T-helper 9 cell (primary cell): ENCODE measurements at places on chromosomes 7 and 10.

GRCh38 chr10:59991661-59992060 is 85.3 kb upstream of the CCDC6 start:
- DNase-seq: no peak

DNA sequence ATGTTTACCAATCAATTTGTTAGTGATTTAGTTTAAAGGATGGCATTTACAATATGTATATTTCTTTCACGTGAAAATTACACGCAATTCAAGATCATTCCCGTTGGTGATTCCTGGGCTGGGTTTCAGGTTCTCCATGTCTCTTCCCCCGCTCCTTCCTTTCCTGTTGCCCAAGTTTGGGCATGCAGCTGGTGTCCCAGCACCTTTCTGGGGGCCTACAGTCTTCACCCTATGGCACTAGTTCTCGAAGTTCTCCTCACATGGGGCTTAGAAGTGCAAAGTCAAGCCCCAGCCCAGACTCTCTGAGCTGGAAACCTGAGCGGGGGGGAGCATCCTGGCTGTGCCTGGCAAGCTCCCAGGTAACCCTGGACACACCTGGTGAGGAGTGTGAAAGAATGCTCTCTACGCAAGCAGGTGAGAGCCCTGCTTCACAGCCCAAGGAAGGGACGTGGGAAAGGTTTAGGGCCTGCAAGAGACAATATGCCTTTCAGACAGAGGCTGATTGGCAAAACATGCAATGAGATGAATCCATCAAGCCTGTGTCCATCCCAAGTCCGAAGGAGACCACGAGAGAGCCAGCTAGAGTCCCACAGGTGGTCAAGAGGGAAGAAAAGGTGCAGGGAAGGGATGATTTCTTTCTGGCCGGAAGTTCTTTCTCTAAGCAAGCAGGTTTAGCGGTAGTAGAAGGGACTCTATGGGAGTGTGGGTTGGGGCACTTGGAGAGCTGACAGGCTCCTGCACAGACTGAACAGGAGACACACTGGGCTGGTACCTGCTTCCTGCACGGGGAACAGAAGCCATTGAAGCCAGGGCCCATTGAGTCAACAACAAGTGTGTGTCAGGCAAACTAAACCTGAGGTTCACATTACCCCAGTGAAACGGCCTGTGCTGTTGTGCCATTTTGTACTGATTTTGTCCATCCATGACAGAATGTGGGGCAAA is 131.1 kb downstream of the ADARB2 start:
- no peak for DNase-seq

- no peak for DNase-seq
Observed at GRCh38 chr10:129328546-129328945, 138.5 kb upstream of the MGMT start.

GRCh38 chr10:81502677-81503359 is 372.2 kb upstream of the NRG3 start:
- no peak for DNase-seq

GRCh38 chr7:116212869-116213268 is 2.5 kb downstream of the TES start:
- DNase-seq: no peak

- DNase-seq: no peak
Observed at GRCh38 chr10:49615721-49616120, 1.9 kb downstream of the CHAT start.

DNA sequence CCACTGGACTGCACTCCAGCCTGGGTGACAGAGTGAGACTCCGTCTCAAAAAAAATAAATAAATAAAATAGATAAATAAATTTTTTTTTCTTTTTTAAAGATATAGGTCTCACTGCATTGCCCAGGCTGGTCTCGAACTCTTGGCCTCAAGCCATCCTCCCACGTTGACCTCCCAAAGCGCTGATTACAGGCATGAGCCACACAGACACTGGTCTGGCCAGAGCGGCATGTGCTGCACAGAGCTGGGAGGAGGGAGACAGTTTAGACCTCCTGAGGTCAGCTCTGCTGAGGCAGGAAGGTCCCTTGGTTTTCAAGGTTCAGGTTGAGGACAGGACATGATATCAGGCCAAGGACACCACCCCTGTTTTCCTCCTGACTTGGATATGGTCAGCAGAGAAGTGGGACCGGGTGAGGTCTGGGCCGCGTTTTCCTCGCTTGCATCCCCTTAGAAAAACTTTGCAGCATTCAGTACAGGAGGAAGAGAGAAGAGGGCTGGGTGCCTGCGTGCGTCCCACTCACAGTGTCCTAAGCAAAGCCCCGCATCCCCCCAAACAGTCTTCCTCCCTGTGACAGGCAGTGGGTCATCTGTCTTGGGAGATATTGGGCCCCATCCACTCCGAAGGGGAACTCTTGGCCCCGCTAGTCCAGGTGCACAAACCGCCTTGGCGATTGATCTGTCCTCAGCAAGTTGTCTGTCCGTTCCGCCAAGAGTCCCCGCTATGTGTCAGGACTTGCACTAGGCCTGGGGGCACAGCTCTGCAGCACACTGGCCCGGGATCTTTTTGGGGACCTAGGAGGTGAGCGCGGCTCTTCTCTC is 56.1 kb downstream of the ZNF727 start:
- DNase-seq: no peak

- DNase-seq: no peak
Observed at GRCh38 chr7:99096124-99096887, 47.6 kb downstream of the SMURF1 start.

GRCh38 chr7:29243910-29244655 is 49.5 kb downstream of the CHN2 start:
- DNase-seq: no peak

- DNase-seq: no peak
Observed at GRCh38 chr7:2956526-2957368, 86.9 kb downstream of the CARD11 start.

GRCh38 chr7:6158424-6159096 is 113.9 kb downstream of the CYTH3 start:
- no peak for DNase-seq

DNA sequence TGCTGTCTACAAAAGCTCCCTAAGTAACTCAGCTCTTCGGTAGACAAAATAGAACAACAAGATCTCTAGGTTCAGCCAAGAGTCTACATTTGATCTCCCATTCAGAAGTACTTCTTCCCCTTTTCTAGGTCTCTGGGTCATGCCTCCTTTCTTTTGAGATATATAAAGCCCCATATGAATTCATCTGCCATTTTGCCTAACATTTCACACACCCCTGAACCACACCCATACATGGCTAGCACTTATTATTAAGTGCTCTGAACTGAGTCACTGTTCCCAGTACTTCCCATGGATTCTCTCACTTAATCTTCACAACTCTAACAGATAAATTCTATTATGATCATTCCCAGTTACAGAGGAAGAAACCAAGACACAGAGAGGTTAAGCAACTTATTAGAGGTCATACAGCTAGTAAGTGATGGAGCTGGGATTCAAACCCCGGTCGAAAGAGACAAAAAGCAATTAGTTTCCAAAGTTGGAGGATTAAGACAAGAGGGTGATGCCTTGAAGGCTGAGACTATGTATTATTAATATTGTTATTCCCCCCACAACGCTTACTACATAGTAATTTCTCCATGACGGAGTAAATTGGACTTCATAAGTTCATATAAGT is 17.3 kb downstream of the MYOF start:
- DNase-seq: no peak

GRCh38 chr10:92436611-92437010 is 137.3 kb downstream of the IDE start:
- no peak for DNase-seq

- no peak for DNase-seq
Observed at GRCh38 chr7:50312250-50313162, 8.0 kb downstream of the IKZF1 start.

GRCh38 chr7:44320141-44320540 is 5.3 kb downstream of the CAMK2B start:
- DNase-seq: no peak

DNA sequence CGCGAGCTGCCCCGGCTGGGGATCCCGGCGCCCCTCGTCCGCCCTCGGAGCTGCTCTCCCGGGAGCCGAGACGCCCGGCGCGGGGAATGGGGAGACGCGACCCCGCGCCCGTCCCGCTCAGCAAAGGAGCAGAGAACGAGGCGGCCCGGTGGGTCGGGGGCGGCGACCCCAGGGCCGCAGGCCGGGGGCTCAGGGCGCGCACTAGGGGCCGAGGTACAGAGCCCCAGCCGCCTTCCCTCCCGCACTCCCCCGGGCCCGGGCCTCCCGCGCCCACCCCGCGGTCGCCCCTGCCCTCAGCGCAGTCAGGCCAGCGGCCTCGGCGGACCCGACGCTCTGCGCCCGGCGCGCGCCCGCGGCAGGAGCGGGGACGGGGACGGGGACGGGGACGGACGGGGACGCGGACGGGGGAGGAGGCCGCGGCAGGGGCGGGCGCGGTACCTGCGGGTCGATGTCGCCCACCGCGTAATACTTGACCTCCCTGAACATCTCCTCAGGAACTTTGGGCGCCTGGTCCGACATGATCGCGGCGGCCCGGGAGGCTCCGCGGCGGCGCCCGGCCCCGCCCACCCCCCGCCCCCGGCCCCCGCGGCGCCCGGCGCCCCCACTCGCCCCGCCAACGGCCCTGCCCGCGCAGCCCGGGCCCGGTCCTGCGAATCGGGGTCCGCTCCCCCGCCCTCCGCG is 373 bp downstream of the PAXIP1 start:
- no peak for DNase-seq

DNA sequence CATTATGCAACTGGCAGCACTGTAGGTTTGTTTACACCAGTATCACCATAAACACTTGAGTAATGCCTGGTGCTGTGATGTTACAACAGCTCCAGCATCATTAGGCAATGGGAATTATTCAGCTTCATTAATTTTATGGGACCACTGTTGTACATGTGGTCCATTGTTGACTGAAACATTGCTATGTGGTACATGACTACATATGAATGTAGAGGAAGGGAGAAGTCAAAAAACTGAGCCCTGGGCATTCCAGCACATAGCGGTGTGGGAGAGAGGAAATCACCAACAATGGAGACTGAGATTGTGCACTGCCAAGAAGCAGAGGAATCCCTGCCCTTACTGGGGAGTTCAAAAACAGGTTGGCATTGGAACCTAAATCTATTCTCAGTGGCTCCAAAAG is 89.0 kb downstream of the TRIM24 start:
- no peak for DNase-seq

DNA sequence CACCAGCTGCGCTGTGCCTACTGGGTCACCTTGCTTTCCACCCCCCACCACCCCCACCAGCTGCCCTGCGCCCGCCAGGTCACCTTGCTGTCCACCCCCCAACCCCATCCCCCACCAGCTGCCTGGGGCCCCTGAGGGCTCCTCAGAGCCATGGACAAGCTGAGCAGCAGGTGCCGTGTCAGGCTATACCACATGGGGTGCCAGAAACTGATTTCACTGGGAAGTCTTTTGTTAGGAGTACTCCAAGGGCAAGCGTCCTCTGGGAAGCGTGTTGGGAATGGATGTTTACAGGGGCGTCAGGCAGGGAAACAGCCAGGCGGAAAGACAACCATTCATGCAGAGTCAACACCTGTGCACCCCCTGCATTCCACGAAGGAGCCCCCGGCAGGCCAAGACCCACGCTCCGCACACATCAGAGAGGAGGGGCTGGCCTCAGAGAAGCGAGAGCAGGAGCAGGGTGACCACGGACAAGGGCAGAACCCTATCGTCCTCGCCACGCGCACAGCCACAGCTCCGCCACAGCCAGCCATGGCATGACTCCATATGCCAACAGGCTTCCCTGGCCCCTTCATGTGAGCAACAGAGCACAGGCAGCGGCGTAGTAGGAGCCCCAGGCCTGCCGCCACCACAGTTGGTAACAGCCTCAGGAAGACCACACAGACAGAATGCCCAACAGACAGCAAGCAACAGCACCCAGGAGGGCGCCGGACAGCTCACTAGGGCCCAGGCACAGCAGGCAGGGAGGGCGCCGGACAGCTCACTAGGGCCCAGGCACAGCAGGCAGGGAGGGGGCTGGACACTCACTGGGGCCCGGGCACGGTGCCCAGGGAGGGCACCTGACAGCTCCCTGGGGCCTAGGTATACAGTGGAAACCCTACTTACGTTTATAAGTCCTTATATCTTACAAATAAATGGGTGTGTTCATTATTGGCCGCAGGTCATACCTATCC is 180.8 kb downstream of the MAD1L1 start:
- no peak for DNase-seq

DNA sequence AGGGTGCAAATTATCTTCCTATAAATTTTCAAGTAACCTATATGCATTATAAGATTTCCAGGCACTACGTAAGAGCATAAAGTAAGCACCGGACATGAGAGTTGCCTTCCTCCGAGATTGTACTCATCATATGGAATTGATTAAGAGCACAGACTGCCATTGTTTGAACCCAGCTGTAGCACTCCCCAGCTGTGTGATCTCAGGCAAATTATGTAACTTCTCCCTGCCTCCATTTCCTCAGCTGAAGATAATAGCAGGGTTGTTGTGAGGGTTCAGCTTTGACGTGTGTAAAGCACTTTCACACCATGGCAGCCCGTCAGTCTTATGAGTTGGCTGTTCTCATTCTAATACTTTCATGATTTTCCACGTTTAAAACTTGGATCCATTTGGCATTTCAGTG is 122.6 kb downstream of the ITIH5 start:
- DNase-seq: no peak

DNA sequence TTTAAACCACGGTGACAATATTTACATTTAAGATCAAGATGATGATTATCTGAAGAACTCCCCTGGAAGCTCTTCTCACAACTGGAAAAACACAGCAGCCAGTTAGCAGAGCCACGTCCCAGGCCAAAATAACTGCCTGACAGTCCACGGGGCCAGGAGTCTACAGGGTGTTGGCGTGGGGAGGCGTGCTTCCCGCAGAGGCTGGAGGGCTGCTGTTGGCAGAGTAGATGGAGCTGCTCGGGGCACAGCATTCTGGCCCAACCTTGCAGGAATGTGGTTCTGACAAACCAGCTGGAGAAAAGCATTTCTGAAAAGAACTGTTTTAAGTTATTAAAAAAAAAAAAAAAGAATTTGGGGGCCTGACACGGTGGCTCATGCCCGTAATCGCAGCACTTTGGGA is 177.9 kb downstream of the EBF3 start:
- no peak for DNase-seq

GRCh38 chr10:13613519-13613918 is 26.8 kb downstream of the PRPF18 start:
- no peak for DNase-seq

DNA sequence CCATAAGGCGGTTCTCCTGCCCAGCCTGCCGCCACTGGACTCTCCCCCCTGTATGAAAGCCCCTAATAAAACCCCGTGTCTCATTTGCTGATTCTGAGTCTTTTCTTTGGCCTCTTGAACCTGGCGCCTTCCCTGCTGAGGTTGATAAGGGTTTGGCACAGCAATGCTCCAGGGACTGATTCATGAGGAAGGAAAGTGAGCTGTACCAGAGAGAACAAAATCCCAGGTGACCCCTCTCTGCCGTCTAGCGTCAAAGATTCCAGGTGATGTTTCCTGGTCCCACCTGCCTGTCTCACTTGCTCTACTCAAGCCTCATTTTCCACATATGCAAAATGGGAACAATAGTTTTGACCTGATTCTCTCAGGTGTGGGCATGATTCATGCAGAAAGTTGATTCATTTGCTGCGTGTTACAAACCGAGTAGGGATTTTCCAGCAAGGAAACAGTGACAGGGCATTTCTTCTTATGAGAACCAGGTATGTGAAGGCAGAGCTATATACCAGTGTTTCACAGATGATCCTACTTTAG is 730.6 kb upstream of the IGFBP3 start:
- DNase-seq: no peak

GRCh38 chr10:119673271-119673670 is 22.1 kb downstream of the BAG3 start:
- no peak for DNase-seq
